ENCODE measurements at places on chromosomes 4 and X. TPM values are rescaled to one million over a fixed set of nuclear protein-coding genes. Genes with fewer than 3 reads are reported as not detected.

DNA sequence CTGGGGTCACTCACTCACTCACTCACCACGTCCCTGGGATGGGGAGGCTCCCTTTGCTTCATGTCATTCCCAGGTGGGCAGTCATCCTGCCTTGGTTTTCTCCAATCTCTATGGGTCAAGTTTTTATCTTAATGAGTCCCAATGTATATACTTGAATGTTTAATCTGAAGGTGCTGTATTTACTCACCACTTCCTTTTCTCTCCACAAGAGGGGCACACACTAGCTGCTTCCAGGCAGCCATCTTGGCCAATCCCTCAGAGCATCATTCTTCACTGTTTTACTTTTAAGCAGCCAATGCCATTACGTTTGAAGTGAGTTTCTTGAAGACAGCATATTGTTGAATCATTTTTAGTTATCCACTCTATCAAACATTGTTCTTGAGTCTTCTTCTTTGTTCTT lies 153.4 kb upstream of the ARSJ start:
- DNase-seq = no peak

- DNase-seq = no peak
Observed at GRCh38 chr4:6229671-6230501, 29.5 kb upstream of the JAKMIP1 start.

The FAM47A gene
- polyA plus RNA-seq = not detected

The MAGEA8 gene
- not detected for polyA plus RNA-seq

DNA sequence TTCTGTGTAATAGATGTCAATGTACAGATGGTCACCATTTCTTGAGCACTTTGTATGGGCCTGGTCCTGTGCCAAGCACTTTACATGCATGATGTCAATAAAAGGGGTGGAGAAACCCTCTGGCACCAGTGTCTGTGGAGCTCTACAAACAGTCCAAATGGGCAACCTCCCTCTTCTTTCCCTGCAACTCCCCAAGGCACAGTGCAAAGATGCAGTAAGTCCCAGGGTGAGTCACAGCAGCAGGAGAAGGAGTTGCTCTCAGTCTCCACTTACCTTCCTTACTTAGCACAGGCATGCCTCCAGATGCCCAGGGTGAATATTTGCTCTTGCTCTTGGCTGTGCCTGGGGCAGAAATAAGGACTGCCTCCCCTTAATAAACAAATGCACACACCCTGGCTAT lies 4.3 kb downstream of the OCIAD2 start:
- no peak for DNase-seq

Measured in BJ (cell line).